ENCODE measurements at places on chromosomes 3 and 15. TPM values are rescaled to one million over a fixed set of nuclear protein-coding genes. Genes with fewer than 3 reads are reported as not detected.

Gene ARNT2
- 4.9 TPM for total RNA-seq

Gene ASB14
- 9.0 TPM for total RNA-seq

DNA sequence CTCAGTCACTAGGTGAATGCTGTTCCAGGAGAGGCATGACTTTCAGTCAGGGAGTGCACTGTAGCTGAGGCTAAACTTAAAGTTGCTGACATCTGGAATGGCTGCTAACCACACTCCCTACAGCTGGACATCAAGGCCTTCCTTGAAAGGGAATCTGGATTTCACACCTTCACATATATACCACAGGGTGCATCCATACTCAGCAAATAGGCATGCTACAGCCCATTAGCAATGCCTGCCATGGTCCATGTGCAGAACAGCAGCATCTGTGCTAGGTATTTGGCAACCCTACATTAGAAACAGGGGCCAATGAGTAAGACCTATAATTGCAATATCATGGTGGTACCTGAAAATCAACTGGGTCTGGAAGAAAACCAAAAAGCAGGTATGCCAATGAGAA is 74.8 kb downstream of the SNTN start:
- DNase-seq = no peak

DNA sequence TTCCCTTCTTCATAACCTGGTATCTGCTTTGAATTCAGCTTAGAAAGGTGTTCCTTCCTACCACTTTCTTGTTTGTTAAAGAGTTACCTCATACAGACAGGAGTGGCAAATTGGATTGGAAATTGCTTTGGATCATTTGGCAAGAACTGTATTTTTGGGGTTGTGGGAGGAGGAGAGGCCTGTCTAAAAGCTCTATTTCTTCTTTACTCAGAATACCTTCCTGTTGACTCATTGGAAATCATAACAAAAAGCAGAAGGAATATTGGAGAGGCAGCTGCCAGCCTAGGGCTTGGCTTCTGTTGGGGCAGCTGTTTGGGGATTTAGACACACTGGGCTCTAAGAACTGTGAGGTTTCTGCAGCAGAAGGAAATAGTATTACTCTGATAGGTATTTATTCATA is 14.2 kb downstream of the IQGAP1 start:
- peak; percentile 58 for DNase-seq

DNA sequence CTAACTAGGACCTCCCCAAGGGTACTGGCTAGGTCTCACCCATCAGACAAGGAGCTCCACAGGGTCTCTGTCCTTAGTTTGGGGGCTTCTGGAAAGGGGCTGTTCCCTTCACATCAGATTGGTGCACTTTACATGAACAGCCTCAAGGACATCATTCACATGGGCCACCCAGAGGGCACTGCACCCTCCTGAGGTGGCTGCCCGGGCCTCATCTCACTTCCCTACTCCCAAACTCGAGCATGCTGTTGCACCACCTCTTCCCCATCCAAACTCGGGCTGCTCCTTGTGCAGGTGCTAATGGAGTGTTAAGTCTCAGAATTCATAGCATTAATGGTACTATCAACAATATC is 48.1 kb downstream of the RAB11A start:
- no peak for DNase-seq

DNA sequence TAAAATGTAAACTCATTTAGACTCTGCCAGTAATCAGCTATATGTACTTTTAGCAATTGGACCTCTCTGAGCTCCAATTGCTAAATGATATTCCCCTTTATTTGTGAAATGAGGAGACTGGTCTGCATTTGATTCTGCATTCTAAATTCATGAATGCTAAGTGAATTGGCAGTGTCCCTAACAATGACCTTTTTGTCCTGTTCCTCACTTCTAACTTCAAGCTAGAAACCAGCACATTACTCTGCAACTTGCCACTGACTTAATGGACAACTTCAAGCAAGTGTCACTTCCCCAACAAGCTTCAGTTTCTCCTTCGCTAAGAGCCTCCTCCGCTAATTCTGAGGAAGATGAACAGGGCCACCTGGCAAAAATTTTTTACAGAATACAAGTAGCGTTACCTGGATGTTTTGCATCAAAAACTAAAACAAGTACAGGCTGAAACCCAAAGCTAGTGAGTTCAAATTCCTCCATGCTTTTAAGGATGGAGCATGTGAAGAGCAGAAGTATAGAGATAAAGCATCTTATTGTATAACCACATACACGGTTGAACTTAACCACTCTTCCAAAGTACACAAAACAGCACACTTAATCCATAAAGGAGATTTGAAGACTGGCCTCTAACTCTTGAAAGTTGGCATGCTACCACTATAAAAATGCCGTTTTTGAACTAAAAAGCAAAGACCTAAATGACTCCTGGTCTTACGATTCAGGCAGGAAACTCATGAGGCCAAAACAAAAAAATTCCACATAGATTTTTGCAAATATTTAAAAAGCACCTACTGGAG is 207.6 kb downstream of the MAGI1 start:
- no peak for DNase-seq

DNA sequence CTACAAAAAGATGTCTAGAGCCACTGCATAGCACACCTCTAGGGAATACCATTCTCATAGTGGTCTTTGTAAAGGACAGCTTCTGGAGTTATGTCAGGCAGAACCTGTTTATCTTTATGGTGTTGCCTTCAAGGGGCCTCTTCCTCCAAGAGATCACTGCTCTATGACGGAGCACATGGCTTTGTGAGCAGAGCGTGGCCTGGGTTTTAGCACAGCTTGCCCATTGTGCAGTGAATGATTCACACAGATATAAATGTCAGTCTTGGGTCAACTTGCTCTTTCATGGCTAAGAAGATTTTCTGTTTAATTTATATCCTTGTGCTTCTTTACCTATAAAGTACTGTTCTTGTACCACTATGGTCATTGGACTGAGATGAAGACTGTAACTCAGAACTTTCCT is 41.5 kb upstream of the RBMS3 start:
- DNase-seq = no peak

DNA sequence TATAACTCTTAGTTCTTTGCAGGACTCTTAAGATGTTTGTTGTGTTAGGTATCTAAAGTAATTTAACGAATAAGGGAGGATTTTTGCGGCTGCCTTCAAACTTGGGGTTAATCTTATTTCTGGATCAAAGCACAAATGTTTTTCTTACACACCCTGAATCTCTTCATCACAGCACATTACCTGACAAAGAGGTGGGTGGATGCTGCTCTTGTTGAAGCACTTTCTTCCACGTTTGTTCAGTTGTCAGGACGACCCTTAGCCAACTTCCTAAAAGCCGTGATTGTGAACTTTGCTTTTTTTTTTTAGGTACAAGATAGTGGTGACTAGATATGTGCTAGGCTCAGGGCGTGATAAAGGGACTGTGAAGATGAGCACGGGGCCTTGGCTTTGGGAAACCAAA is 36.0 kb downstream of the YEATS2 start:
- no peak for DNase-seq

DNA sequence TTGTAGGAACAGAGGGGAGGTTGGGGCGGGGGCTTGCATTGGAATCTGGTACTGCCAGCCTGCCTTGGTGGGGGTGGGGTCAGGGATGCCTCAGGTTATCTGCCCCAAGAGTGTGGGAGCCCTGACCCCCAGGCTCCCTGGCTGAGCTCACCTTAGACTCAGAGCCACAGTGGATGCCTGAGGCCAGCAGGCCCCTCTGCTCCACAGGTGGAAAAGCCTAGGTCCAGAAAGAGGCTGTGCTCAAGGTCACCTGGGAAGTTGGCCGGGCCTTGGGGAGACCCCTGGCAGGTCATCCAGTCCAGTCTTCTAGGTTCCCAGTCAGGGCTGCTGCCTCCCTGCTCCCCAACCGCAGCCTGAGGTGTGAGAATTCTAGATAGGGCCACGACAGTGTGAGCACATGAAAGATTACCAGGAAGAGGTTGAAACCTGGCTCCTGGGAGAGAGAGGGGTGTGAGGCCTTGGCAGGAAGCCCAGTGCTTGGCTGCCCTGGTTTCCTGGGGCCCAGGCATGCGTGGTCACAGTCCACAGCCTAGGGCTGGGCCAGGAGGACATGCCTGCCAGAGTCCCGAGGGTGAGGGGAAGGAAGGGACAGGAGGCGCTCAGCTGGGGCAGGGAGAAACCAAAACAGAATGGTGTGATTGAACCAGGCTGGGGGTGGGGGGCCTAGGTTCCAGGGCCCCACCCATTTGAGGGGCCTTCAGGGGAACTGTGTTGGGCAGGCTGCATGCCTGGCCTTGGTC is 4.9 kb downstream of the HDAC11 start:
- DNase-seq = peak; percentile 89

DNA sequence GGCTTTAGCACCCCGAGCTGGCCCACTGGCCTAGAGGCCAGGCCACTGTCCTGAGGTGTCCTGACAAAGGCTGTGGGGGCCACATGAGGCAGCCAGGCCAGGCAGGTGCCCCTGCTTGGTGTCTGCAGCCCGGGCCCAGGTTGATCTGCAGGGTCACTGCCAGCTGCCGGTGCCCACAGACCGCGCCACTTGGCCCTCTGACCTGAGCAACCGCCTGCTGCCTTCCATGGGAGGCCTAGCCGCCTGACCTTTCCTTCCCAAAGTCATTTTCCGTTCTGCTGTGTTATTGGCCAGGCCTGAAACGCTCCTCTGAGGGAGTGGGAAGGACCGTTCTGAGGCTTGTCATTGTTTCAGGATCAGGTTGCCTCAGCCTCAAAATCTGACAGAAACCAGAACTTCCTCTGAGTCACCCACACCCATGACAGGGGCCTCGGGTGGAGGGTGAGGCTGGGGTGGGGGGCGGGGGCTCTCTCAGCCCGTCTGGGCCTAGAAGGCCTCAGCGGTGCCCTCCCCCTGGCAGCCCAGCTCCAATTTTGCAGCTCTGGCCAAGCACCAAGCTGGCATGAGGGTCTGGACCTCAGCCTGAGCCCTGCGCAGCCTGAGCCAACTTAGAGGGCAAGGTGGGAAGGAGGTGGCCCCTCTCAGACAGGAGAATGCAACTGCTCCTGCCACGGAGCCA is 140.7 kb upstream of the MEF2A start:
- peak; percentile 74 for DNase-seq

GRCh38 chr15:70048578-70049514 is 48.9 kb downstream of the TLE3 start:
- no peak for DNase-seq

- DNase-seq = no peak
Measured at GRCh38 chr15:90316139-90316538, 35.9 kb upstream of the ZNF774 start.

DNA sequence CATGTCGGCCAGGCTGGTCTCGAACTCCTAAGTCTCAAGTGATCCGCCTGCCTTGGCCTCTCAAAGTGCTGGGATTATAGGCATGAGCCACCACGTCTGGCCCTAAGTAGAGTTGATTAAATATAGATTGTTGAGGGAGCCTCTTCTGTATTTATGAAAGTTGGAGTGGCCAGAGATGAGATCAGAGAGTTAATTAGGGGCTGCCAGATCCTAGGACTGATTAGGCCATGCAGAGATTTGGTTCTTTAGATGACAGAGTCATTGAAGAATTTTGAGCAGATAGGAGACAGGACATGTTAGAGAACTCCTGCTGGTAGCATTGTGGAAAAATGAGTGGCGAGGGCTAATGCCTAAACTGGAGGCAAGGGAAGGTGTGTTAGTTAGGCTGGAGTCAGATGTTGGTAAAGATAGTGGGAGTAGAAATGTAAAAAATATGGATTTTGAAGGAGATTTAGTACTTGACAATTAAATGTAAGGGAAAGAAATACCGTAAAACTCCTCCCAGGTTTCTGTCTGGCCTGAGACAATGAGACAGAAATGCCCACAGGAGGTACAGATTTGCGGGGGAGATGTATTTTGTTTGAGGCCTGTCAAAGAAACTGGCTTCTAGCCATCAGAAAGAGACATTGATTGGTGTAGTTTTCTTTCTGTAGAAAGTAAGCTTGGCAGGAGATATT is 23.4 kb downstream of the SACM1L start:
- no peak for DNase-seq

GRCh38 chr3:48503401-48504050 is 448 bp downstream of the SHISA5 start:
- peak; percentile 77 for DNase-seq

All from Right ventricle myocardium inferior (tissue), 1 donor.